ENCODE measurements at places on chromosomes 3 and 15. TPM values are rescaled to one million over a fixed set of nuclear protein-coding genes. Genes with fewer than 3 reads are reported as not detected.

Gene CLSTN2
- 24.8 TPM for total RNA-seq

- no peak for DNase-seq
Observed at GRCh38 chr15:60061758-60062157, 57.6 kb downstream of the FOXB1 start.

- no peak for DNase-seq
Observed at GRCh38 chr3:23244324-23245041, 41.4 kb downstream of the UBE2E2 start.

DNA sequence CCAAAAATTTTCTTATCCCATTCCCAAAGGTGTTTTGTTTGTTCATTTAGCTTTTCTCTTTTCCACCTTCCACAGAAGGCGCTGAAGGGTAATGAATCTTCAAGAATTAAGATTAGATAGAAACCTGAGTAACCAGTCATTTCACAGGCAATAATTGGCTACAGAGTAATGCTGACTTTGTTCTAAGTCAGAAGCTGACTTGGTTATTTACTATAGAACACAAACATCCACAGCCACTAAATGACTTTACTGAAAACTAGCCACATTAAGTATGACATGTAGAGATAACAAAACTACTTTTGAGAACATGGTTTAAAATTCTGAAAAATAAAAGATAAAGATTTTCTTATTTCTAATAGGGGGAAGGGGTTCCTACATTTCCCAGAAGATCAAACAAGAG, 7.8 kb downstream of the CLDND1 start:
- no peak for DNase-seq

GRCh38 chr3:18284716-18285115, 140.4 kb downstream of the SATB1 start:
- DNase-seq: no peak

- no peak for DNase-seq
Observed at GRCh38 chr3:113169891-113170452, 41.4 kb upstream of the BOC start.

Gene ADAMTS9
- total RNA-seq: 9.8 TPM

GRCh38 chr3:14583548-14584091, 43.5 kb upstream of the GRIP2 start:
- DNase-seq: no peak

Gene CD96
- total RNA-seq: 1.9 TPM

DNA sequence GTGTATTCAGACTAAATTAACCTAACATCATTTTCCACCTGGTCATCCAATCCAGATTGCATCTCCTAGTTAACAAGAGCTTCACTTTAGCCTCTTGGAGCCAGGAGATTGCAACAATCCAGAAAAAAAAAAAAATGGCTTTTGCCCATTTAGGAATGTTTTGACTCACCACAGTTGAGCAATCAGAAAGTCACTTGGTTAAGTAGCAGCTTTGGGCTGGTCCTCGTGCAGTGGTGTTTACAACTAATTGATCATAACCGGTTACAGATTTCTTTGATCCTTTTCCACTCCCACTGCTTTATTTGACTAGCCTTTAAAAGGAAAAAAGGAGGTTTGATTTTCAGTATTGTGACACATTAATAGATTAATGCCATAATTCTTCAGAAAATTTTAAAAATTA, 688.8 kb upstream of the CCDC54 start:
- no peak for DNase-seq

GRCh38 chr15:98405013-98405412, 243.3 kb upstream of the IGF1R start:
- no peak for DNase-seq

Gene TFG
- total RNA-seq: 92.2 TPM

- no peak for DNase-seq
Observed at GRCh38 chr3:120153294-120153693, 59.0 kb upstream of the GSK3B start.

- no peak for DNase-seq
Observed at GRCh38 chr3:32184187-32184730, 54.2 kb upstream of the CMTM8 start.

- DNase-seq: no peak
Observed at GRCh38 chr3:1026395-1026794, 66.4 kb upstream of the CNTN6 start.

Gene CCDC50
- 67.5 TPM for total RNA-seq

DNA sequence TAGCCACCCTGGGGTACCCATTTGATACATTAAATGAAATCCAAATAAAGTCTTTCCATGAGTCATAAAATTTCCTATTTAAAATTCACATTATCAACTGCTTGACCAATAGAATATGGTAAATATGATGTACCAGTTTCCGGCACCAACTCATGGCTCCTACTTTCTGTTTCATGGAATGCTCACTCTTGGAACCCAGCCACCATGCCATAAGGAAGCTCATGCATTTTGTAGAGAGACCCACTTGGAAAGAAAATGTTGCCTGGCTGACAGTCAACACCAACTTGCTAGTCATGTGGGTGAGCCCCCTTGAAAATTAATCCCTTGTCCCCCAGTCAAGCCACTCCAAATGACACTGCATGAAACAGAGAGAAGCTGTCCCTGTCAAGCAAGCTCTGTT, 57.2 kb downstream of the WWTR1 start:
- no peak for DNase-seq

GRCh38 chr15:68608206-68608843, 29.5 kb downstream of the CORO2B start:
- DNase-seq: peak; percentile 98

- DNase-seq: no peak
Observed at GRCh38 chr15:67813104-67813634, 12.1 kb upstream of the SKOR1 start.

Gene IL20RB
- 0.40 TPM for total RNA-seq

DNA sequence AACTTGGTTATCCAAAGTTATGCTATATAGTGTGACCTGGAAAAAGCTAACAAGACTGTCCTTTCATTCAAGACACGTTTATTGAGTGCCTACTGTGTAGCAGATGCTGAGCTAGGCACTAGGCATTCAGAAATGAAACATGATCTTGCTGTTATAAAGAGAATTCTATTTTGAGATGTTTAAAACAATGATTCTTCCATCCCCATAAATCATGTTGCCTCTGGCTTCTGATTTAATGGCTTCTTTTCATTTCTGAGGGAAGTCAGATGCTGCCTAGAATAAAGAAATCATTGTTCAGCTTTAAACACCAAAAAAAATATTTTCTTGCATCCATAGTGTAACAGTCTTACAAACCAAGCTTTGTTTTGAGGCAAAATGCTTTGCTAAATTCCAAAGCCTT, 620.9 kb upstream of the UBE2E2 start:
- DNase-seq: no peak

- no peak for DNase-seq
Observed at GRCh38 chr3:133161656-133162055, 123.5 kb downstream of the TMEM108 start.

Gene MESP2
- 0.34 TPM for total RNA-seq

Gene PAQR5
- total RNA-seq: 0.40 TPM

Gene CPNE9
- not detected for total RNA-seq

Gene DET1
- 6.2 TPM for total RNA-seq

GRCh38 chr15:64961013-64961412, 28.7 kb downstream of the SPG21 start:
- no peak for DNase-seq
